ENCODE measurements at places on chromosomes 16 and 17.

DNA sequence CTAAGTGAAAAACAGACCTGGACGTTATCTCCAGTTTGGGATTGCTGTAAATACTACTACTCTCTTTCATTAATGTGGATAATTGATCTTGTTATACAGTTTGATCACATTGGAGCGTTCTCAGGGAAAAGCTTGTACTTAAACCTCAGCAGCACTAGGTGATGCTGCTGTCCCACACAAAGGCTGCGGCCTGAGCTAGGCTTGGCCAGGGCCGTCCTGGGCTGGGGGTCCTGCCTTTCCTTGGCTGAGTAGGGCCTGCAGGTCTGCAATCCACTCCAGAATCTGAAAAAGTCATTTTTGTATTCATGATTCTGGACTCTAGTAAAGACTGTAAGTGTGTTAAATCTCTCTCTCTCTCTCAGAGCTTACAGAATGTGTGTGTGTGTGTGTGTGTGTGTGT lies 23.7 kb upstream of the PMFBP1 start:
- no peak for DNase-seq

GRCh38 chr16:75251280-75252048 lies at the start of gene BCAR1:
TSS of gene BCAR1 (minus strand) at chr16:75251624. CDS start at chr16:75251482, 142 bp downstream.
- peak; percentile 59 for DNase-seq

DNA sequence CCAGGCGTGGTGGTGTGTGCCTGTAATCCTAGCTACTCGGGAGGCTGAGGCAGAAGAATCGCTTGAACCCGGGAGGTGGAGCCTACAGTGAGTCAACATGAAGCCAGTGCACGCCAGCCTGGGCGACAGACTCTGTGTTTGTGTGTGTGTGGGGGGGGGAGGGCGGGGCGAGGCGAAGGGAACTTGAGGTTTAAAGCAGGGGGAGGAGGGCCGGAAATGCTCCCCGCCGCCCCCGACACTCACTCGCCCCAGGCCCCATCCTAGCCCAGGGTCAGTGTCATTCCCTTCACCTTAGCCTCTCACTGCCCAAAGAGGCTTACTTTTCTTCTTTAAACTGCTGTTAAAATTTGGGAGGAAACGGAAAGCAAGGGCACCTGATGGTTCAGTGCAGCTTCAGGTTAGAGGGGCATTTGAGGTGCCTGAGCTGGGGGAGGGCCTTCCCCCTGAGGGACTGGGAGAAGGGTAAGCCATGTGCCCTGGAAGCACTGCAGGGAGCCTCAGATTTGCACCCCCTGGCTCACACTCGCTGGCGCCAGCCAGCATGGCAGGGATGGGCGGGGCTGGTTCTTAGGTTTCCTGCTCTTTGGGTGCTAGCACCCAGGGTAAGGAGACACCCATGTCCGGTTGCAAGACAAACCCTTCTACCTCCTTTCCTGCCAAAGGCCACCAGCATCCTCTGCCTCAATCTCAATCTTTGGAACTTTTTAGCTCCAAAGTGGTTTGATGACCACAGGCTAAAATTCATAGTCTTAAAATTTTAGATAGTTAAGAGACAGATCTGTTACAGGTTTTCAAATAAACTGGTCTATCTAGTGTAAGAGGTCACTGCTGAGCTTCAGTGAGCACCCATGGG lies 2.2 kb upstream of the LIMD2 start:
- no peak for DNase-seq

DNA sequence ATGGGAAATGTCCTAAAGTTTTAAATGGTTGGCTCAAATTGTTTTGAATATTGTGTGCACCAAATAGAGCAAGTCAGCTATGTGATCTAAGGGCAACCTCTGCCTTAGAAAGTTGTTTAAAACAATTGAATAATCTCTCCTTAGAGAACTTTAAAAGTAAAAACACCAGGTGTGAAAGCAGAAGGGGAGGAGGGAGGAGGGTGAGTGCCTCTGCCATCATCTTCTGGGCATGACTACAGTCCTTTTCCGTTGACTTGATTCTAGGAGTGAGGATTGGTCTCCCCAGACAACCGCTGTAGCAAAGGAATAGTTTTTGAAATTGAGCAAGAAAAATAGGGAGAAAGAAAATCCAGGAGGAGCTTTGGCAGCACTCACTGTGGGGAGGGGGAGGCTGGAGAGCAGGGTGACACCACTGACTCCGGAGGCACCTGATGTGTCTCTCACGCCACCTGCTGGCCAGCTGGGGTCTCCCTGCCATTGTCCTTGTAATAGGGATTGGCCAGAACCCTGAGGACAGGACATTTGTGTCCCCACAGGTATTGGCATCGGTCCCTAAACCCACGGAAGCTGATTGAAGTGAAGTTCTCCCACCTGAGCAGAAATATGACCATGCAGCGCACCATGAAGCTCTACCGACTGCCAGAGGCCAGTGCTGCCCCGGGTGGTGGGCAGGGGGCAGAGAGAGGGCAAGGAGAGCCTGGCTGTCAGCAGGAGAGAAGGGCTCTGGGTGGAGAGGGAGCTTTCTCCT lies 33.3 kb downstream of the PLCD3 start:
- DNase-seq: peak; percentile 28

DNA sequence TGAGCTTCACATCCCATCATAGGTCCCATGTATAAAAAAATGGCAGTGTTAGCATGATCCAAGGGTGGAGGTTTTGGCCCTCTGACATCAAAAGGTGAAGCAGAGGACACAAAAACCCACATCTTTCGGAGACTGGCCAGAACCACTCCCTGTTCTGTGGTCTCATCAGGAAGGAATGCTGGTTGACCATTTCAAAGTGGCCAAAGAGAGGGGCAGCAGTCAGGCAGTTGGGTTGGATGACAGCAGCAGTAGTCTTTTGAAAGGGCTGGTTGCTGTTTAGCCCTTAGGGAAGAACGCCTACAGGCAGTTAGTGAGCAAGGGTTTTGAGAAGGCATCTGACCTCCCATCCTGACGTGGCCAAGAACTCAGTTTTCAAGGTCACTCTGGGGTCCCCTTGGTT lies 40.5 kb downstream of the LCMT1 start:
- peak; percentile 28 for DNase-seq

DNA sequence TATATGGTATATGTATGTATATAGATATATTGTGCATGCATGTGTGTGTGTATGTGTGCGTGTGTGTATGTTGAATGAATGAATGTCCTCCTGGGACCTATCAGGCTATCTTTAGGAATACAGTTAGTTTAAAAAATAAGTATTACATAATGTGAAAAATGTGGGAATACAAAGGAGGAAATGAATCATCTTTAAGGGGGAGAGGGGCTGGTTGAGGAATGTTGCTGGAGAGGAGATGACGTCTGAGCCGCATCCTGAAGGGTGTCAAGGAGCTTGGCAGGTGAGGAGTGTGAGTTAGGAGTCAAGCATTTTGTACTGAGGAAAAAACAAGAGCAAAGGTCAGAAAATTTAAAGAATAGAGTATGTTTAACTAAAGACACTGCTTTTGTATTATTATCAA lies 62.4 kb upstream of the NLK start:
- DNase-seq: no peak

Data from foreskin melanocyte (primary cell).